ENCODE measurements at places on chromosomes 3 and 15.

GRCh38 chr15:41946970-41947369, 25.4 kb downstream of the EHD4 start:
- DNase-seq, result no peak

DNA sequence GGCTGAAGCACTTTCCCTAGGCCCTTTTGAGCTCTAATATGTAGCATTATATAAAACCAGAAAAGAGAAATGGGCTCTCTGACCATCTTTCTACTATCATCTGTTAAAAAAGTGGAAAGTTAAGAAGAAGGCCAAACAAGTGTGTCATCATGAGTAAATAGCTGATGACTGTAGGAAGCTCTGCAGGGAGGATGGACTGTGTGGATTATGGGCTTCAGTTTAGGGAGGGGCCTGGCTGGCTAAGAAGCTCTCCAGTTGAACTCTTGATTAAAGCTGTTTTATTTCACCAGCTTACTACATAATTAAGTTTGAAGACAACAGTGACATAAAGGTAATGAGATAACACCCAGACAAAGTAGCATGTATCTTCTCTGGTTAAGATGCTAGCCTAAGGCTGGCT, 30.6 kb downstream of the INTS14 start:
- no peak for DNase-seq

- no peak for DNase-seq
Observed at GRCh38 chr3:94967196-94967595, 904.3 kb downstream of the NSUN3 start.

GRCh38 chr3:125194061-125194848, 18.3 kb downstream of the SLC12A8 start:
- no peak for DNase-seq

- peak; percentile 67 for DNase-seq
Observed at GRCh38 chr3:172516318-172517214, 6.7 kb downstream of the TNFSF10 start.

GRCh38 chr15:96125721-96126415, 204.6 kb upstream of the NR2F2 start:
- no peak for DNase-seq

GRCh38 chr15:99105514-99106341, 848 bp downstream of the SYNM start:
- peak; percentile 74 for DNase-seq

DNA sequence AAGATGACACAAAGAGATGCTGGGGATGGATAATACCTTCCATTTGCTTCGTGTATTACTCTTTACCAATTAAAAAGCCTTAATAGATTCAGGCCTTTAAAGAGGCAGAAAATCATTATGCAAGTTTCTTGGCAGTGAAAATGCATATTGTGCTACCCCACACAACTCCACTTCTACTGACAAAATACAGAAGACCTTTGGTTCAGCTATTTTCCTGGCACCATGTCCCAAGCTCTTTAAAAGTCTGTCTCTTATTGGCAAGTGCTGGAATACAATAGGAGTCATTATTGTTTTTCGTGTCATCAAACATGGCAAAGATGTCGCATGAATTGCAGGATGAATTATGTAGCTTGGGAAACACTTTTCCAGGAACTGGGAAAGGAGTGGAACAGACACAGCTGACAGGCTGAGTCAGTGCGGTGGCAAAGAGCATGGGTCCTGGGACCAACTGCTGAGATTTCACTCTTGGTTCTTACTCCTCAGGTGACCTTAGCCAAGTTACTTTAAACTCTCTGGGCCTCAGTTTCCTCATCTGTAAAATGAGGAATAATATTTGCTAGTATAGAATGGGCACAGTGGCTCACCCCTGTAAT, 5.5 kb upstream of the TSPAN3 start:
- no peak for DNase-seq

- no peak for DNase-seq
Observed at GRCh38 chr15:75153087-75153486, 48.6 kb upstream of the C15orf39 start.

All from activated effector memory CD4-positive, alpha-beta T cell treated with anti-CD3 and anti-CD28 coated beads, Interleukin-2, amount 50 U/mL, for 16 hours (primary cell).